ENCODE measurements at places on chromosomes 11 and 22. TPM values are rescaled to one million over a fixed set of nuclear protein-coding genes. Genes with fewer than 3 reads are reported as not detected.
A peak's percentile ranks its signal among the peaks of the same experiment; 100 is the strongest.

Gene PANX3
- total RNA-seq = not detected

Gene POLD3
- total RNA-seq = 11.9 TPM

Gene KCNJ1
- total RNA-seq = not detected

Gene IGSF22
- total RNA-seq = not detected

Gene MUC6
- total RNA-seq = not detected

Gene TSSK2
- not detected for total RNA-seq

Gene HBG2
- total RNA-seq = not detected

Gene TBC1D10A
- 21.6 TPM for total RNA-seq

Gene MRGPRX4
- total RNA-seq = not detected

Gene CCDC116
- total RNA-seq = not detected

Gene EFCAB6
- total RNA-seq = 2.3 TPM

Gene OR52L1
- total RNA-seq = not detected

Gene ZNF214
- 4.0 TPM for total RNA-seq

Gene YAP1
- 120 TPM for total RNA-seq

- DNase-seq = no peak
These were observed 5.1 kb upstream of the B4GALNT4 start for GRCh38 chr11:363948-364761.

DNA sequence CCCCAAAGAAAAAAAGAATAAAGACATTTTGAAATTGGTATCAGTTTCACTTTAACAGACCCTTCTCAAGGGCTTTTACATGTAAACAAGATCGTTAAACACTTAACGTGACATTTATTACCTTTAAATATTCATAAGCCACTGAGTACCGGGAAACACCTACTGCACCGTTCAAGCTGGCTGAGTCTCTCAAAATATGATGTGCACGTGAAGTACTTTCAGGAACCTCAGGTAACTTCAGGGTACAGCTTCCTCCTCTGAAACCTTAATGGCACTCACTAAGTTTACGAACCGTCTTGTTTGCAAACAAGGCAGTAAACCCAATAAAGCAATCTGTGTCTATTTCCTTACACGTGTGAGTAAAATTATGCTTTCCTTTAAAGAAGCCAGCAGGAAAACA, 105.5 kb upstream of the TENM4 start:
- no peak for DNase-seq

DNA sequence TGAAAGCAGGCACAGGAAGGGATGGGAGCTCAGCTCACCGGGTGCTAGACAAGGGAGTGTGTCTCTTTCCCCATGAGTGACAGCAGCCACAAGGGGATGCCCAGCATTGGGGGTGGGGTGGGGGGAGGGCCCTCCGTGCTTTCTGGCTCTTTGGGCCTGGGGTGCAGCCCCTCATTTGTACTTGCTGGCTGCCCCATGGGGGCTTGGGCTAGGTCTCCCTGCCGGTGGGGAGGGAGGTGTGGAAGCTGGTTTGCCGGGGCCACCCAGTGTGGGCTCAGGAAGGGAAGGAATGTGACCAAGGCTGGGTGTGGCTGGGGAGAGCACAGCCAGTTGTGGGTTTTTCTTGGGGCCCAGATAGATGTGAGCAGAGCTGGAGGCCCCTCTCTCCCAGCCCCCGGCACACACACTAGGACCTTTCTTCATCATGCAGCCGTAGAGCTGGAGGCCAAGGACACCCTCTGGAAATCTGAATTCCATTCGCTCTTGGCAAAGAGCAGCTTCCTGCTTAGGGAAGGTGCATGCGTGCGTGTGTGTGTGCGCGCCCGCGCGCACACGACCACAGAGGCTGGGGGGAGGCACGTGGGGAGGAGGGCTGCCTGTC, 25.8 kb downstream of the KCNQ1OT1 start:
- DNase-seq = no peak

- no peak for DNase-seq
These were observed 700 bp downstream of the TTC17 start for GRCh38 chr11:43359422-43359818.

DNA sequence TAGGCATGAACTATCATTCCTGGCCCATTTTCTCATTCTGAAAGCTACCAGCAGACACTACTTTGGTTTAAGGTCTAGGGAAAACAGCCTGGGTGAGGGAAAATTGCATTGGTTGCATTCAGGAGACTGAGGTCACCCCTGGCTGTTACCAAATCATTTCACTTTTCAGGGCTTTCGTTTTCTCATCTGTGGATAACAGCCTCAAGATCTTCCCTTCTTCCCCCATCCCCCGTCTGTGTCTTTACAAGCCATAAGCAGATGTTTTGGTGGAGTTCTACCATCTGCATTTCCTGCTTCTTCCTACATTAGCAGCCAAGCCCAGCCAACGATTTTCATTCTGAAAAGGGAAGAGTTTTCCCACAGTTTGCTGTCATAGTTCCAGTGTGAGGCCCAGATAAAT, 130.4 kb downstream of the HIPK3 start:
- no peak for DNase-seq

DNA sequence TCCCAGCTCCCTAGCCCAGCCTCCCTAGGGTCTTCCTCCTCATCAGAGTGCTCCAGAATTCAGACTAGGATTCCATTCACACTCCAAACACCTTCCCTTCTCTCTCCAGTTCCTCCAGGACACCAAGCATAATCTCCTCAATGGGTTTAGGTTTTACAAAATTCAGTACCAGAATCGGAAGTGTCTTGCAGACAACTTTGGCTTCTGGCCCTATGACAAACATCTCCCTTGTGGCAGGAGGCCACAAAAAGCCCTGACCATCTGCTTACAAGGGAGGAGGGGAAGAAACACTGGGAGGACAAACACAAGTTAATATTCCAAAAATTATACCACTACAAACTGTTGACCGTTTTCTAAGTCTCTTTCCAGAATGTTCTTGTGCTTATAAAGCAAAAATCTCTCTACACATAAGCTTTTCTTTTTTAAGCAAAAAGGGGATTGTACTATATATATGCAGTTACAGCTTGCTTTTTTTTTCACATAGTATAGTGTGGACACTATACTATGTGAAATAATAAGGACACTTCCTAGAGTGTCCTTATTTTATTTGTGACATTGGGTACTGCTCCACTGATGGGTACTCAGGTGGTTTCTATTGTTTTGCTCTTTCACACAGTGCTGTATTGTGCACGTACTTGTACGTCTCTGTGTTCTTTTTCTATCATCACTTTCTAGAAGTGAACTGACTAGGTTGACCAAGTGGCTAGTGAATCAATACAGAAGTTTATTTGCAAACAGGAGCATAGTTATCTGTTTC, 78.7 kb downstream of the BDNF start:
- DNase-seq = no peak

GRCh38 chr22:38176170-38176741, 5.4 kb downstream of the PLA2G6 start:
- DNase-seq = peak; percentile 53

GRCh38 chr11:975827-976226, 50.2 kb downstream of the AP2A2 start:
- DNase-seq = no peak

GRCh38 chr11:9575260-9576240, 2.1 kb downstream of the WEE1 start:
- peak; percentile 58 for DNase-seq

- no peak for DNase-seq
These were observed 489.3 kb downstream of the NTM start for GRCh38 chr11:131859538-131860210.

GRCh38 chr22:37599153-37599552, 9.5 kb upstream of the GGA1 start:
- DNase-seq = no peak

DNA sequence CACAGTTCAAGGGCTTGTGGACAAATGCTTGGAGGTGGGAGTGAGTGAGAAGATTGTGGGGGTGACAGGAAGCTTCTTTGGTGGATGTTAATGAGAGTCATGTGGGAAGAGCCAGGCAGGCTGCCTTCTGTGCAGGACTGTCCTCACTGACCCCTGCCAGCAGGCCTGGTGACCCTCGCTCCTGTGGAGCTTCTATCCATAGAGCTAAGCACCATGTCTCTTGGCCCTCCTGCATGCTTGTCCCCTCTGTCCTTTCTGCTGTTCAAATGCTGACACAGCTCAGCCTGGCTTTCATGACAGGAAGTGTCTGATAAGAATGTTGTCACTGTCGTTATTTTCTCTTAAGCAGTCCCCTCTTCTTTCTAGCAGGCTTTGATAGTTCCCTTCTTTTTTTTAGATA, 37.6 kb downstream of the NAT10 start:
- DNase-seq = no peak

GRCh38 chr11:86440305-86440716, 65.6 kb downstream of the CCDC81 start:
- DNase-seq = no peak

- DNase-seq = no peak
These were observed 171.5 kb upstream of the B3GAT1 start for GRCh38 chr11:134583397-134583990.

DNA sequence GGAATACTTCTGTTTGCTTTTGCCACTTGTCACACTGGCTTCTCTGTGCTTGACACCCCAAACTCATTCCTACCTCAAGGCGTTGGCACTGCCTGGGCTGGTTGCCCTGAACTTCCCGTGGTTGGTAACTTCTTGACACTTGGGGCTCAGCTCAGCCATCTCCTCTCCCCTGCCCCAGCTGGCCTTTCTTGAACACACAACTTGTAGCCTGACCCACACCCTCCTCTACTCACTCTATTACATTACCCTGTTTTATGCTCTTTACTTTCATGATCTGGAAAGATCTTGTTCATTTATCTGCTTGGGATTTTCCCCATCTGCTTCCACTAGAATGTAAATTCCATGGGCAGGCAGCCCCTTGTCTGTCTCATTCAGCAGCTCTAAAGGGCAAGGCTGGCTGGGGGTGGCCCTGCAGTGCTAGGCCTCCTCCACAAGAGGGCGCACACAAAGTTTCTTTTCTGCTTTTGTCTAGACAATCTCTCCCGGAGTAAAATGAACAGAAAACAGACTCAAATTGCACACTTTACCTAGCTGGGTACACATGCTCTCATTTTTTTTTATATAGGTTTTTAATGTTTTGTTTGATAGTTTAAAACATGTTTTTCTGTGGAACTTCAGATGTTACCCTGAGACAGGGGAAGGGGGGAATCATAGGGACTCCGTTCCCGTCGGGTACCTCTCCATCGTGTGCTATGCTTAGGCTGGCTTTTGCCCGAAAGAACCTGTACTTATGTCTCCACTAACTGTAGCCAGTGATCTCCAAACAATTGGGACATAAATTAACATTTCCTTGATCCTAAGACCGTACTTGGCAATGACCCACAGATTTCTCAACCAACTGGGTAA, 16.4 kb upstream of the MRGPRX2 start:
- DNase-seq = no peak

GRCh38 chr11:128262463-128263345, 324.7 kb downstream of the ETS1 start:
- no peak for DNase-seq

DNA sequence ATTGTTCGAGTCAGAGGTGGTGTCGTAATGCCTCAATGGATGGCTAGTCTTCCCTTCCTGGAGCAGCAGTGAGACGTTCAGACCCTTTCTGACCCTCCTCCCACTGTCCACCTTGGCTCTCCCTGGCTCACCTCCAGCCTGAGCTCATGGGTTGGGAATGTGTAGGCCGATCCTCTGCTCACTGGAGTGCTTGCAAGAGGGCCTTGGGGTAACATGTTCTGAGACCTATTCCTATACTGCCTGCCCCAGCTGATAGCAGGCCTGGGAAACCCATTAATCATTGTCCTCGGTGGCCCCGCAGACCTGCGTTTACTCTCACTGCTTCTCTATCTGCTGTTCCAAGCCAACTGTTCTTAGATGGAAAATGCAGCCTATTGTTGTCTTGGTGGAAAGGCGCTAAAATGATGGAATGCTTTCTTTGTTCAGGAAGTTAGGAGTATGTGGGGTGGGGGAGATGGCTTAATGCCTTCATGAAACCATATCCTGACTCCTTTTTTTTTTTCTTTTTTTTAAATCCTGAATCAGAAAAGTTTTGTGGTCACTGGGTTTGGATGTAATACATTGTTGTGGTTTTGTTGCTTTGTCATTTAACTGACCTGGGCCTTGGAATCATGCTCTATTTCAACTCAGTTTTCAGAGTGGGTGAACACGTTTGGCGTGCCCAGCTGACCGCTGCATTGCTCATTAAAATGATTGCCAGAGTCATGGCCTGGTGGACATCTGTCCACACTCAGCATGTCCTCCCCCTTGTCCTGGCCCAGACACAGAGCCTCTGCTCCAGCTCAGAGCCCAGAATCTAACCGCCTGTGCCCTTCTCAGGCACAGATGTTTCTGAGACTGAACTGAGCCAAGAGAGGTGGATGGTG, 72.5 kb downstream of the MICAL2 start:
- peak; percentile 99 for DNase-seq

- DNase-seq = no peak
These were observed 27.0 kb upstream of the SLC25A18 start for GRCh38 chr22:17536269-17536668.

- no peak for DNase-seq
These were observed 14.2 kb downstream of the F2 start for GRCh38 chr11:46733234-46733633.

GRCh38 chr22:50523806-50524675, 1.4 kb downstream of the SCO2 start:
- DNase-seq = no peak

- DNase-seq = no peak
These were observed 3.2 kb downstream of the DERL3 start for GRCh38 chr22:23835484-23836144.

- no peak for DNase-seq
These were observed 2.5 kb downstream of the OR52W1 start for GRCh38 chr11:6201481-6201880.
